Aorta (tissue), 5 donors: ENCODE measurements at places on chromosomes 7 and 10. TPM values are rescaled to one million over a fixed set of nuclear protein-coding genes. Genes with fewer than 3 reads are reported as not detected.

DNA sequence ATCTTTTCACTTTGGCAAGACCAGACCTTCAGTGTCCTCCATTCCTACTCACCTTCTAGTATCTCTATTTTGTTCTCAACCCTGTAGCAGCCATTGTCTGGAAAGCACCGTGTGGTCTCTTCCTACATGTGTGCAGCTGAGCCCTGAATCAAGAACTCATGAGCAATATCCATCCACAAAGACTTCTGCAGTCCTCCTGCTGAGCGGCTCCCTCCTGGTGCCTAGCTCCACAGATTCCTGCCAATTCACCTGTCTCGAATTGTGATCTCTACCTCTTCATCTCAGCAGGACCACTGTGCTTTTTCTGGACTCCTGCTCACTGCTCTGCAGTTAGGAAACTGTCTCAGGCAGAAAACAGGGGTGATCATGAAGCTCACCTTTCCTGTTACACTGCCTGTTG lies 118.8 kb downstream of the RELN start:
- no peaks in the 10 kb centered on the region for H3K4me1 ChIP-seq
- no peaks in the 10 kb centered on the region for H3K36me3 ChIP-seq
- H3K27me3 ChIP-seq, result no peaks in the 10 kb centered on the region
- H3K4me3 ChIP-seq, result no peak overlapping the region
- no peak for DNase-seq

PTPRZ1 gene
- 2.2 TPM for total RNA-seq

GRCh38 chr10:62082271-62082656 lies 180.8 kb downstream of the ARID5B start:
- H3K4me1 ChIP-seq, result peaks cover 16% of the 10 kb centered on the region
- peak overlapping the region; percentile 19 for H3K27ac ChIP-seq
- no peak for DNase-seq
- no peak overlapping the region for H3K4me3 ChIP-seq

GRCh38 chr10:49620286-49620810 lies 6.5 kb downstream of the CHAT start:
- H3K4me3 ChIP-seq, result no peak overlapping the region
- H3K4me1 ChIP-seq, result no peaks in the 10 kb centered on the region
- no peaks in the 10 kb centered on the region for H3K36me3 ChIP-seq
- DNase-seq, result peak; percentile 48
- no peaks in the 10 kb centered on the region for H3K27me3 ChIP-seq

DNA sequence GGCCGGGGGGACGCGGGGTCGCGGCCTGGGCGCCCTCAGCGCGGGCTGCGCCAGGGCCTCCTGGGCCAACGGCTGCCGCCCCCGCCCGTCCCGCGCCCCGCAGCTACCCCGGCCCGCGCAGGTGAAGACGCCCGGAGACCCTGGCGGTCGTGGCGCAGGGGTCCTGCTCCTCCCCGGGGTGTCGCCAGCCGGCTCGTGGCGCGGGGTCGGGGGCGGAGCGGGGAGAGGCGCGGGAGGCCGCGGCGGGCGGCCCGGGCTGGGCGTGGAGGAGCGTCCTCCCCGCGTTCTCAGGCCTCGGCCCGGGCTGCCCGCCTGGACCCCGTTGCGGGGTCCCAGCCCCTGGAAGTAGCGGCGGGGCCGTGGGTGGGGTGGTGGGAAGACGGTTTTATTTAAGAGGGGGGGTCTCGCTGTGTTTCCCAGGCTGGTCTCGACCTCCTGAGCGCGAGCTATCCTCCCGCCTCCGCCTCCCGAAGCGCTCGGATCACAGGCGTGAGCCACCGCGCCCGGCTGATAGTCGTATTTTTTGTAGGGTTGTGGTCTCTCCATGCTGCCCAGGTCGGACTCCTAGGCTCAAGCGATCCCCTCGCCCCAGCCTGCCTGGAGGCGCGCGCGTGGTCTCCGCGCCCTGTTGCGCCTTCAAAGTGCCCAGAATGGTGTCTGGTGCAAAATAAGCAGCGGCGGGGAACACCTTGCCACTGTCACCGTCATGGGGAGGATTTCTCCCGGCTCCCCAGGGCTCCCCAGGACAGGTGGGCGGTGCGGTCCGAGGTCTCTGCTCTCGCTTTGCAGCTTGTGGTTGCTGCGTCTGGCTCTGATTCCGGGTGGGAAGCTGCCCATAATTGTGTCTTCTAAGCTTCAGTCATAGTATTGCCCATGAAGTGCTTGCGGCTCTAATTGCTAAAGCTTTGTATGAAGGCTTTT lies 15.3 kb upstream of the SUN1 start:
- H3K4me1 ChIP-seq, result no peaks in the 10 kb centered on the region
- DNase-seq, result peak; percentile 78
- H3K27ac ChIP-seq, result peak overlapping the region; percentile 88
- no peaks in the 10 kb centered on the region for H3K27me3 ChIP-seq

GRCh38 chr10:3874990-3875841 lies 90.2 kb upstream of the KLF6 start:
- H3K27me3 ChIP-seq, result peaks cover 1% of the 10 kb centered on the region
- no peak overlapping the region for H3K4me3 ChIP-seq
- peaks cover 3% of the 10 kb centered on the region for H3K4me1 ChIP-seq
- H3K36me3 ChIP-seq, result no peaks in the 10 kb centered on the region
- DNase-seq, result no peak

PLPP4 gene
- not detected for total RNA-seq

GRCh38 chr7:3559278-3559677 lies 258.2 kb downstream of the SDK1 start:
- no peaks in the 10 kb centered on the region for H3K36me3 ChIP-seq
- H3K4me1 ChIP-seq, result peaks cover 2% of the 10 kb centered on the region
- no peak for DNase-seq
- H3K4me3 ChIP-seq, result no peak overlapping the region

FRMD4A gene
- total RNA-seq, result 65.6 TPM

GPR15LG gene
- not detected for total RNA-seq

GRCh38 chr10:11058965-11059364 lies 41.3 kb downstream of the CELF2 start:
- no peaks in the 10 kb centered on the region for H3K27me3 ChIP-seq
- H3K4me3 ChIP-seq, result no peak overlapping the region
- DNase-seq, result no peak
- peaks cover 2% of the 10 kb centered on the region for H3K4me1 ChIP-seq
- H3K36me3 ChIP-seq, result no peaks in the 10 kb centered on the region
- H3K27ac ChIP-seq, result no peak overlapping the region

DNA sequence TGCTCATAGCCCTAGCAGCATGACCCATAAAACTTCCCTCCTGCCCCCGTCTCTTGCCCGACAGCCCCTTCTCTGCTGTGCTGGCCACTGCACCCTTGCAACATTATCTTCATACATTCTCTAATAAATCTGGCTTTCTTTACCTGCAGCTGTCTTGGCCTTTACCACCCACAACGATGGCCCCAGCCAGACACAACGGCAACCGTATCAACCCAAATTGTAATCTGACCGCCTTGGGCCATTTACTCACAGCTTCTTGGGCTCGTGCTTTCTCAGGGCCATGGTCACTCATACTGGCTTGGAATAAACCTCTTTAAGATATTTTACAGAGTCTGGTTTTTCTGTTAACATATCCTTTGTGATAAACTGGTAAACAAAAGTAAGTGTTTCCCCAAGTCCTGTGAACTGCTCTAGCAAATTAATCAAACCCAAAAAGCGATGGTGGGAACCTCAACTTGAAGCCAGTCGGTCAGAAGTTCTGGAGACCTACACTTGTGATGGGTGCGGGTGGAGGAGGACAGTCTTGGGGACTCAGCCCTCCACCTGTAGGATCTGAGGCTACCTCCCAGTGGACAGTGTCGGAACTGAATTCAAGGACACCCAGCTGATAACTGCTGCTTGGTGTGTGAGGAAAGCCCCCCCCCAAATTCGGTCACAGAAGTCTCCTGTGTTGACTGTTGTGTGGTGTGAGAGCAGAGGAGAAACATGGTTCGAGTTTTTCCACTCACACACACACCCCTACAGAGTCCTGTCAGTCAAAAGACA lies 87.6 kb upstream of the ATP6V0A4 start:
- DNase-seq, result no peak
- no peaks in the 10 kb centered on the region for H3K36me3 ChIP-seq
- H3K4me1 ChIP-seq, result no peaks in the 10 kb centered on the region
- no peaks in the 10 kb centered on the region for H3K27me3 ChIP-seq

- no peak overlapping the region for H3K4me3 ChIP-seq
- no peaks in the 10 kb centered on the region for H3K36me3 ChIP-seq
- no peaks in the 10 kb centered on the region for H3K4me1 ChIP-seq
- no peak overlapping the region for H3K27ac ChIP-seq
These were observed 32.2 kb upstream of the TMEM72 start for GRCh38 chr10:44878706-44879530.
